ENCODE measurements at places on chromosomes 6 and 20.

DNA sequence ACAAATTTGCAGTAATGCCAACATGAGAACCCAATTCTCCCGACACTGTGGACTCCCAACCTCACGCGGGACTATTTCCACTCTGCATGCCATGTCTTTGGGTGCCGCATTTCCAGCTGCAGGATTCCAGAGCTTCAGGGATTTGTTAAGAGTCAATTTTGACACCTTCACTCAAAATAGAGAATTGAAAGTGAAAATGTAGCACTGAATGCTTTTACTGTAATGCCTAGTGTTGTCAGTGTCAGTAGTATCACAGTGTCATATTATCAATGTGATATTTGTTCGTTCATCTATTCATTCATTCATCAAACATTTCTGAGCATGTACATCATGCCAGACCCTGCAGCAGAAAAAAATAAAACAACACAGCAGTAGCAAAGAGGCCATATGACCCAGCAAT is 13.4 kb upstream of the FAM50B start:
- DNase-seq, result no peak

DNA sequence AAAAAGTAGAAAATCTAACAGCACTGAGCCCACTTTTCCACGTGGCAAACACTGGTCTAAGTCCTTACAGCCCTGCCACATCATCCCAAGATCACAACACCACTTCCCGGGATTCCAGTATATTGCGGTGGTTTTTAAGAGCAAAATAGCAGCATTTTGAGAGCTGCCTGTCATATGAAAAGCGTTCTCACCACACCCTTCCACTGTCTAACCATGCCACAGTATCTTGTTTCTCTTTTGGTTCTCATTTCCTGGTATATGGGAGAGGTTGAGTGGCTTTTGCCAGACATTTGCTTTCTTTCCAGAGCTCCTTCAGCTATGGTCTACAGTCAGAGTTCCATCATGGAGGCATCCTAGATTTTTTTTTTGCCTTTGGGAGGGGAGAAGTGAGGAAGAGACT is 243.0 kb downstream of the TSHZ2 start:
- DNase-seq, result peak; percentile 38

- no peak for DNase-seq
Observed at GRCh38 chr6:125812394-125813292, 21.9 kb downstream of the NCOA7 start.

DNA sequence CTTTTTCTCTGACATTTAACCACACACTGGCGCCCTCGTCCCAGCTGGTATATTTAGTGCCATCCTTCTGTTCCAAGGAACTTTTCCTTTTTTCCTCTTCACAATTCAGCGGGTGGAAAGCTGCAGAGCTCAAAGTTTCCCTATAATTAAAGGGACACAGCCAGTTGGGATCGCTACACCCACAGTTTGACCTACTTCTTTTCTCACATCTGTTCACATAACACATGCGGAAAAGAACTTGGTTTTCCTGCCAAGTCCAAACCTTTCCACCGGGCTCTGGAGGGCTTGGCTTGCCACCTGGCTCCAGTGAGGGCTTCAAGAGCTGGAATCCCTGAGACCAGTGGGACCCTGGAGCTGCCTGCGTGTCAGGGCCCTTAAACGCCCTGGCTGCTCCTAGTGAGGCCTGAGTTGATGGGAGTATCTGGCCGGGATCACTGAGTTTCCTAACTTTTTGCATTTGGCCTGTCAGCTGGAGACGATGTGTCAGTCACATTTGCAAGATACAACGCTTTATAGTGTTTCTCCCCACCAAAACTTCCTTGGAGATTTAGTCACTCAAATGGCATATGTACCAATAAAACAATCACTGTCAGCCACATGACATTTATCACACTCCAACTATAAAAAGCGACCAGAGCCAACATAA is 176.0 kb downstream of the SASH1 start:
- no peak for DNase-seq

- peak; percentile 90 for DNase-seq
Observed at GRCh38 chr6:34992376-34992775, 103.3 kb downstream of the ANKS1A start.

DNA sequence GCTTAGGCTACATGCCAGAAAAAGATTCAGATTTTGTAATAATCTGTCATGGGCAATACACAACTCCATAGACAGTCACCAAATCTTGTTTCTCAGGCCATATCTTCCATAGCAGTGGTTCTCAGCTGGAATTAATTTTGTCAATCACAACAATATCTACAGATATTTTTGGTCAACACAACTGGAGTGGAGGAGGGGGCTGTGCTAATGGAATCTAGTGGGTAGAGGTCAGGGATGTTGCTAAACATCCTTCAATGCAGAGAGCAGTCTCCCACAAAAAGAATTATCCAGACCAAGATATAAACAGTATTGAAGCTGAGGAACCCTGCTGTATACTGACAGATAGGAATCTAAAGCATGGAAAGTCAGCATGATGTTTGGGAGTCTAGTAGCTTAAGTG is 174.6 kb downstream of the UBE3D start:
- no peak for DNase-seq

Data from trophoblast cell (in vitro differentiated cells and primary cell).